Type B pancreatic cell (in vitro differentiated cells): ENCODE measurements at places on chromosomes 16 and 17. TPM values are rescaled to one million over a fixed set of nuclear protein-coding genes. Genes with fewer than 3 reads are reported as not detected.

DNA sequence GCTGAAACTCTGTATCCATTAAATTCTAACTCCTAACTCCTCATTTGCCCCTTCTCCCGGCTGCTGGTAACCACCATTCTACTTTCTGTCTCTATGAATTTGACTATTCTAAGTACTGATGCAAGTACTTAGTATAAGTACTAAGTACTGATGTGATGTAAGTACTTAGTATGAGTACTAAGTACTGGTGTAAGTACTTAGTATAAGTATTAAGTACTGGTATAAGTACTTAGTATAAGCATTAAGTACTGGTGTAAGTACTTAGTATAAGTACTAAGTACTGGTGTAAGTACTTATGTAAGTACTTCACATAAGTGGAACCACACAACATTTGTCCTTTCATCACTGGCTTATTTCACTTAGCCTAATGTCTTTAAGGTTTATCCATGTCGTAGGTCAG is 32.3 kb upstream of the PRKCA start:
- H3K27ac ChIP-seq: no peak overlapping the region
- H3K4me3 ChIP-seq: no peak overlapping the region
- peaks cover 3% of the 10 kb centered on the region for H3K27me3 ChIP-seq
- no peaks in the 10 kb centered on the region for H3K4me1 ChIP-seq

DNA sequence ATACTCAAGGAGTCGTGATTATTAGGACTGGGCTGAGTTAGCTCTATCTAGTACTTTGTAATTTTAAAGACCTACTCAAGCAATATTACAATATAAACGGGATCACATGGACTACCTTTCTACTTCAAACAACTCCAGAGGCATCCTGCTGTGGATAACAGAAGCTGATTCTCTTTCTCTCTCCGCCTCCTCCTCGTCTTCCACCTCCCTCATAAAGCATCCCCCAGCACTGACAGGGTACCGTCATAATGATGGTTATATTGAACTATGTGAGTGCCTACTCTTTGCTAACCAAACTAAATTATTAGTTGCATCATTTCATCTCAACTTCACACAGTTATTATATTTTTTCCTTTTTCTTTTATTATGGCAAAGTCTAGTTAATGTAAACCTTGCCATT is 165.4 kb upstream of the FOXF1 start:
- no peak for DNase-seq
- H3K27me3 ChIP-seq: peaks cover 92% of the 10 kb centered on the region
- no peak overlapping the region for H3K4me3 ChIP-seq
- H3K36me3 ChIP-seq: no peaks in the 10 kb centered on the region
- peaks cover 33% of the 10 kb centered on the region for H3K4me1 ChIP-seq
- no peak overlapping the region for H3K27ac ChIP-seq

GRCh38 chr17:79625706-79626105 is 14.9 kb upstream of the RBFOX3 start:
- H3K36me3 ChIP-seq: no peaks in the 10 kb centered on the region
- peak; percentile 47 for DNase-seq
- H3K27ac ChIP-seq: no peak overlapping the region

- no peaks in the 10 kb centered on the region for H3K36me3 ChIP-seq
- no peak overlapping the region for H3K4me3 ChIP-seq
- H3K4me1 ChIP-seq: peaks cover 14% of the 10 kb centered on the region
- H3K27me3 ChIP-seq: peaks cover 32% of the 10 kb centered on the region
- DNase-seq: no peak
These were observed 118.8 kb upstream of the FOXF1 start for GRCh38 chr16:86391486-86391885.

- peaks cover 7% of the 10 kb centered on the region for H3K4me1 ChIP-seq
- H3K36me3 ChIP-seq: no peaks in the 10 kb centered on the region
- DNase-seq: no peak
- no peak overlapping the region for H3K27ac ChIP-seq
These were observed 875 bp downstream of the PRKCB start for GRCh38 chr16:23836404-23837311.

GRCh38 chr16:55981557-55981956 is 106.4 kb upstream of the CES5A start:
- peaks cover 5% of the 10 kb centered on the region for H3K4me1 ChIP-seq
- no peaks in the 10 kb centered on the region for H3K36me3 ChIP-seq
- H3K4me3 ChIP-seq: no peak overlapping the region
- no peak overlapping the region for H3K27ac ChIP-seq

DNA sequence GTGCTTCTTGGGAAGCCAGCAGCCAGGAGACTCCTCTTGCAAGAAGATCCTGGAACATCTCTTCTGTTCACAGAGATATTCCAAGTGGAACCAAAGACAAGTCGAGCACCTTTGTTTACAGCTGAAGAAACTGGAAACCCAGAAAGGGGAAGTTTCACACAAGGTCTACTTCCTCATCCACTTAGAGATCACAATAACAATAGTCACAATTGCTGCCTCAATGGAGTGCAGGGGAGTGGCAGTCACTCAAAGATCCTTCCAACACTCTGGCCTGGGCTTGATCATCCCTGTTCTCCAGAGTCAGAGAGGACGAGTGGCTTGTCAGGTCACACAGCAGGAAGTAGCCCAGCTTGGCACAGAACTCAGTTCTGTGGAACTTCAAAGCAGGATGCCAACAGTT is 46.9 kb upstream of the SIAH1 start:
- no peak overlapping the region for H3K27ac ChIP-seq
- peaks cover 7% of the 10 kb centered on the region for H3K4me1 ChIP-seq
- no peaks in the 10 kb centered on the region for H3K36me3 ChIP-seq
- H3K4me3 ChIP-seq: no peak overlapping the region

GRCh38 chr16:58029410-58029809 is 3.9 kb downstream of the MMP15 start:
- H3K27me3 ChIP-seq: peaks cover 11% of the 10 kb centered on the region
- peak overlapping the region; percentile 79 for H3K4me3 ChIP-seq
- no peak for DNase-seq
- H3K36me3 ChIP-seq: no peaks in the 10 kb centered on the region

GRCh38 chr16:3431779-3432219 is 11.5 kb downstream of the ZNF597 start:
- H3K4me1 ChIP-seq: peaks cover 3% of the 10 kb centered on the region
- no peak for DNase-seq
- H3K27me3 ChIP-seq: peaks cover 2% of the 10 kb centered on the region
- H3K36me3 ChIP-seq: peaks cover 3% of the 10 kb centered on the region
- H3K4me3 ChIP-seq: no peak overlapping the region

- peaks cover 21% of the 10 kb centered on the region for H3K36me3 ChIP-seq
- no peaks in the 10 kb centered on the region for H3K27me3 ChIP-seq
- H3K27ac ChIP-seq: no peak overlapping the region
- no peak overlapping the region for H3K4me3 ChIP-seq
These were observed 20.2 kb downstream of the HIGD1B start for GRCh38 chr17:44867841-44868240.

DNA sequence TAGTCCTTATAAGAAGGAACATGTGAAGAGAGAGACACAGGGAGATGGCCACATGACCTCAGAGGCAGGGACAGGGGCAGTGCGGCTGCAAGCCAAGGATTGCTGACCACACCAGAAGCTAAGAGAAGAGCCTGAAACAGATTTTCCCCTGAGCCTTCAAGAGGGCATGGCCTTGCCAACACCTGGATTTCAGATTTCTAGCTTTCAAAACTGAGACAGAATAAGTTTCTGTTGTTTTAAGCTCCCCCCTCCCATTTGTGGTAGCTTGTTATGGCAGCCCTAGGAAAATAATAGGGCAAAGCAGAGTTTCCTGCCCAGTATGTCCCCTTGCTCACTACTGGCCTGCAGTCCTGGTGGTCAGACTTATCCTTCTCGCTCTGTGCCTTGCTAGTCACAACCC is 204.5 kb downstream of the CCDC182 start:
- H3K27ac ChIP-seq: peak overlapping the region; percentile 42
- H3K36me3 ChIP-seq: no peaks in the 10 kb centered on the region
- H3K4me3 ChIP-seq: no peak overlapping the region
- no peak for DNase-seq

DNA sequence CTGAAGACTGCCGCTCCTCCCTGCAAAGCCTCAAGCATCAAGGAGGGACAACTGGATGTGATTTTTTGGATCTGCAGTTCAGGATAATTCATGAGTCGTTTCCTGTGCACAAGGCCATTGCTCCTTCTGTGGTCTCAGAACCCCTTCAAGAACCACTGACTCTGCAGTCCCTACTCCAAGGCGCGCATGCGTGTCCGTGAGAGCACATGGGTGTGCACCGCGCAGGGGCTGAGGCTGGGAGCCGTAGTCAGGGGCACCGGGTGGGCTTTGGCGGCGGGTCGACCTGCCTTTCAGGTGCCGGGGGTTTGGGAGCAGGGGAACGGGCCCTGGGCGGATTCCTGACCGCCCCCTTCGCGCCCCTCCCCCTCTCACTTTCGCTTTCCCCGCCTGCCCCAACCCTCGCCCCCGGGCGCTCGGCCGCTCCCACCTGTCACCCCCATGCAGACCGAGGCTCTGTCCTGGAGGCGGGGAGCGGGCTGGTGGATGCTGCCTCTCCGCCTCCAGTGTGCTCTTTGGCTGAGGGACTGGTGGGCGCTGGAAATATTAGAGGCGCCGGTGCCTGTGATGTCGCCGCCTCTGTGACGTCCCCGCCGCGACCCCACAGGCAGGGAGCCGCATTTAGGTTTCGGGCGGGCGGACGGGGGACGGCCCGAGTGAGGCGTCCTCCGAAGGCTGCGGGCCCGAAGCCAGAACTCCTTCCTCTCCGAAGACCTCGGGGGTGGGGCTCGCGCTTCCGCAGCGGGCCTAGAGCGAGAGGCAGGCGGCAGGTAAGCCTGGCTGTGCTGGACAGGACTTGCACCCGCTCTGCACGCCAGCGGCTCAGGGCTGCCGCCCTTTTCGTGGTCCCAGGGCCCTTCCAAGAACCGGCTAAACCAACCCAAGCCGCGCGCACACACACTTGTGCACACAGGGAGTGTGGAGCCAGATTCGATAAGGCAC is at the start of gene SPATA32:
Gene SPATA32, minus strand, starts transcription at position 518 of the 939 bp plus-strand sequence. Its CDS starts 78 bp downstream, at position 440.
- peaks cover 3% of the 10 kb centered on the region for H3K27me3 ChIP-seq
- peaks cover 4% of the 10 kb centered on the region for H3K36me3 ChIP-seq
- peak within 1 kb of the TSS; percentile 74 for H3K4me3 ChIP-seq
- peaks cover 16% of the 10 kb centered on the region for H3K4me1 ChIP-seq

- H3K27me3 ChIP-seq: no peaks in the 10 kb centered on the region
- H3K4me3 ChIP-seq: peak overlapping the region; percentile 86
- DNase-seq: peak; percentile 73
- H3K4me1 ChIP-seq: peaks cover 67% of the 10 kb centered on the region
- peaks cover 10% of the 10 kb centered on the region for H3K36me3 ChIP-seq
These were observed 562 bp downstream of the ZC3H7A start for GRCh38 chr16:11796227-11797165.

RAB11FIP4 gene
- 32.4 and 44.7 TPM in 2 replicates for total RNA-seq

CNGB1 gene
- 0.19 and 2.3 TPM in 2 replicates for total RNA-seq
